ENCODE measurements at places on chromosomes 1 and 21. TPM values are rescaled to one million over a fixed set of nuclear protein-coding genes. Genes with fewer than 3 reads are reported as not detected.

GRCh38 chr1:117436513-117436912, 69.3 kb downstream of the MAN1A2 start:
- DNase-seq, result no peak

GRCh38 chr1:48223366-48224240, 1.1 kb downstream of the SLC5A9 start:
- no peak for DNase-seq

GRCh38 chr1:55718758-55719671, 503.9 kb upstream of the USP24 start:
- peak; percentile 96 for DNase-seq

GRCh38 chr21:42631142-42631541, 22.3 kb upstream of the PDE9A start:
- no peak for DNase-seq

DNA sequence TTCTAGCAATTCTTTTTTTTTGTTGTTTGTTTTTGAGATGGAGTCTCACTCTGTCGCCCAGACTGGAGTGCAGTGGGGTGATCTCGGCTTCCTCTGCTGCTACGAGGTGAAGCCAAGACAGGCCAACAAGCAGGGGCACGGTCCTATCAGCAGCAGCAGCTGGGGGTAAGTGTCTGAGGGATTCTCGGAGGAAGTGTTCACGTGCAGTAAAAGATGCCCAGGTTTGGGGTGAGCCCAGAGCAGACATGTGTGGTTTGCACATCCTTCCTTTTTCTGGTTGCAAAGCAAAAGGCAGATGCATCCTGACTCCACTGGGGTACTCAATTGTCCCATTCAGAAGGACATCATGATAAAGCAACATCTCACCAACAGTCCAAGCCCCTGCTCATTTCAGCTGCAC, 27.7 kb downstream of the PIGP start:
- no peak for DNase-seq

DNA sequence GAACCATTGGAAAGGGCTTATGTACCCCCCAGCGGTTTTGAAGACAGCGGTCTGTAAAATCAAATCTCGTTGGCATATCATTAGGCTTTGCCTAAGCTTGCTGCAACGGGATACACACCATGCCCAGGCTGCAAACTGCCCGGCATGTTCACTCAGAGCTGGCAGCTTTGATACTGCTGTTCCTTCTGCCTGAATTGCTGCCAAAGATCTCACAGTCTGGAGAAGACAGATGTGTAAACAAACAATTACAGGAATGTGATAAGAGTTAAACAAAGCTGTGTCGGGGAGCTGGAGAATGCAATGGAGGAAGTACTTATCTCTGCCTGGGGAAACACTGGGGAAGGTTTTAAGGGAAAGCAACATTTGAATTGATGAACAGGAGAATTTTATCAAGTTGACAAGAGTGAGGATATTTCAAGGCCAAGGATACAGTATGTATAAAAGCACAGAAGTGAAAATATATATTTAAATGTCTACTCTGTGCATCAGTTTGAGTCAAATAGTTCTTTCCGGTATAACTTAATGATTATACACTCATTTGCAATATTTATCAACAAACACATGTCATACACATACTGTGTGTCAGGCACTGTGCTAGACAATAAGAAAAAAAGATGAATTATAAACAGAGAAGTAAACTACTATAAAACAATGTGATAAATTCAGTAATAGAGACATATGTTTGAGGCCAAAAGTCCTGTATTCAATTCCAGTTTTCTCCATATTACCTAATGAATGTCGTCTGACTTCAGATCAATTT, 29.9 kb downstream of the CHML start:
- peak; percentile 82 for DNase-seq

- no peak for DNase-seq
These were observed 149.5 kb upstream of the HP1BP3 start for GRCh38 chr1:20936621-20937020.

GRCh38 chr1:52955129-52955970, 28.3 kb downstream of the SCP2 start:
- peak; percentile 68 for DNase-seq

- DNase-seq, result no peak
These were observed 6.8 kb downstream of the OR10Z1 start for GRCh38 chr1:158611916-158612315.

DNA sequence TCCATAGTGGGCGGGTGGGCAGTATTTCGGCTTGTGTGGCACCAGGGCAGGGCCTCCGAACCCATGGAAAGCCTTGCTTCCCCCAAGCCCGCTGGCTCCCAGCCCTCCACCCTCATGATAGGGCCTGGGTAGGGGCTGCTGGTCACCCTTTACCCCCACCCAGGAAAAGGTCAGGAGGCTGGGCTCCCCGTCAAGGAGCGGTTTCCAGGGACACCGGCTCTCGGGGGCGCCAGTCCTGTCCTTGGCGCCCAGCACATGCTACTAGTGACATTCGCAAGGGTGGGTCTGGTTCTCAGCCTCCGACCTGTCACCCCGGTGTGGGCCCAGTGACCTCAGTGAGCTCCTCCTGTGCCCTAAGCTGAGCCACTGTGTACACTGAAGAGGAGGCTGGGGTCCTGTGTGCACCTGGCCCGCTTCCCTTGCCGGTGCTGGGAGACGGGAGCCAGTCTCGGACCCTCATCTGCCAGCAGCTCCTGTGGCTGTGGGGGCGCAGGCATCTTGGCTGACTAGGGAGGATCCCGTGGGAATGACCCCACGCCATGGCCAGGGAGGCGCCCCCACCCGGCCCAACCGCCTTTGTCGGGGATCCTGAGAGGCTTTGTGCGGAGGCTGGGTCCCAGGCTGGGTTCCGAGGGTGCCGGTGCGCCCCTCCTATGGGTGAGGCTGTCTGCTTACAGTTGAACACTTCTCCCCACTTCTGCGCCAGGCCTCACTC, 54.6 kb downstream of the SKI start:
- DNase-seq, result no peak

GRCh38 chr1:236284291-236284721, 2.5 kb upstream of the ERO1B start:
- DNase-seq, result no peak

- no peak for DNase-seq
These were observed 36.0 kb downstream of the FAM177B start for GRCh38 chr1:222772996-222773379.

- DNase-seq, result no peak
These were observed 15.6 kb downstream of the SMG7 start for GRCh38 chr1:183487674-183488442.

GRCh38 chr1:175218786-175219434, 26.3 kb upstream of the KIAA0040 start:
- no peak for DNase-seq

RGS1 gene
- not detected for total RNA-seq

ST6GALNAC5 gene
- total RNA-seq, result 0.60 TPM

PLEKHG5 gene
- 8.6 TPM for total RNA-seq

LY9 gene
- total RNA-seq, result not detected

RPTN gene
- total RNA-seq, result not detected

SLFNL1 gene
- 0.17 TPM for total RNA-seq

KCNK2 gene
- 0.29 TPM for total RNA-seq

Measured in A172 (cell line).